ENCODE measurements at places on chromosomes 5 and 9.

DNA sequence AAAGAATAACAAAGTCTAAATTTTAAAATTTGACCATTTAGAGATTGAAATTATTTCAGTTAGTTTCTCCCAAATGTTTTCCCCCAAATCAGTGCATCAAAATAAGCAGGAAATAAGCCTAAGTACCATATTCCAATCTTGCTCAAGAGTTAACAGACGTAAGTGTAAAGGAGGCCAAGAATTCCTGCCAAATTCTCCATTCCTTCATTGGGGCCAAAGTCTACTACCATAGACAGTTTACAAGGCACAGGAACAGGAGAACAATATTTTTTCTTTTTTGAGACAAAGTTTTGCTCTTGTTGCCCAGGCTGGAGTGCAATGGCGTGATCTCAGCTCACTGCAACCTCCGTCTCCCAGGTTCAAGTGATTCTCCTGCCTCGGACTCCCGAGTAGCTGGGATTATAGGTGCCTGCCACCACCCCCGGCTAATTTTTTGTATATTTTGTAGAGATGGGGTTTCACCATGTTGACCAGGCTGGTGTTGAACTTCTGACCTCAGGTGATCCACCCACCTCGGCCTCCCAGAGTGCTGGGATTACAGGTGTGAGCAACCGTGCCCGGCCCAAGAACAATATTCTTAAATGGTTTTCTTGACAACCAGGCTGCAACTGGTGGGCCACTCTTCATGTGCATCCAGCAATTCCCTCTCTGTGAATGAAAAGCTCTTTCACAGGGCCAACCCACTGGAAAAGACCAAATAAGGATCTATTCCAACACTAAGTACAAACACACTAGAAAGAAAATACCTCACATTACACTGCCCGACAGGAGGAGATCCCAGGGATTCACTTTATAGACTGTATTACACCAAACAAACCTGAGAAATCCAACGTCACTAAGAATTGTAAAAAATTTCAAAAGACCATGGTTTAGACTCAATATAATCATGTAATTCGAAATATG lies 127.7 kb downstream of the MAPKAP1 start:
- DNase-seq = no peak

- no peak for DNase-seq
These were observed 192.7 kb downstream of the TENT4A start for GRCh38 chr5:6905883-6906282.

- no peak for DNase-seq
These were observed 432.1 kb upstream of the BRINP1 start for GRCh38 chr9:119801311-119801710.

DNA sequence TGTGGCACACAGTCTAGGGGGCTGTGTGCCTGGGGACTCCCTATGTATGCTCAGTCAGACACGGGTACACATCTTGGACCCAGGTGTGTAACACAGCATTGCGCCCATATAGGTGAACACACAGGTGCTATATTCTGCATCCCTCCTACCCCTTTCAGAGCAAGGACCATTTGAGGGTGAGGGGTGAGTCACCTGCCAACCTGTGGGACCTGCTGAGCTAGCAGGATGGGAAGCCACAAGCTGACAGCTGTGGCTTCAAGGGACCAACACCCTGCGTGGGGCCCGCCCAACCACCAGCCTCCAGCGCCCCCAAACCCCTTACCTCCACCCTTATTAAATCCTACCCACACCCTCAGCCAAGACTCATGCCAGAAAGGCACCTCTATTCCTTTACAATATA lies 14.6 kb upstream of the AQP7 start:
- DNase-seq = no peak

- peak; percentile 32 for DNase-seq
These were observed 279.8 kb upstream of the POU5F2 start for GRCh38 chr5:94021246-94021645.

- no peak for DNase-seq
These were observed 180.3 kb upstream of the ADRA1B start for GRCh38 chr5:159735749-159736660.

DNA sequence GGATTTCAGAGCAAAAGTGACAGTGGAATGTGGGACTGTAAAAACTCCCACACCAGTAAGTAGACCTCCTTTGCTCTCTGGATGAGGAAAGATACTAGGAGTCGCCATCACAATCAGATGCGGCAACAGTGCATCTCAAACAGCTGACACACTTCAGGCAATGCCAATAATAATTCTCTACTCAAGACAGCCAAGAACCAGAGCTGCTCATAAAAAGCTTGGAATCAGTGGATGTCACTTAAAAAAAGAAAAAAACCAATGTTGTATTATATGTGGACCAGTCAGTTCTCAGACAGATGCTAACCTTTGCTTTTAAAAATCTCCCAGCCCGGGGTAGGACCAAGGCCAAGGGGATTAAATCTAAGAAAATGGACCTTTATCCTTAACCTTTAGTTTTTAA lies 185.0 kb downstream of the GNA14 start:
- no peak for DNase-seq

GRCh38 chr5:36982146-36982545 lies 105.6 kb downstream of the NIPBL start:
- no peak for DNase-seq

- peak; percentile 85 for DNase-seq
These were observed 6.3 kb downstream of the IGIP start for GRCh38 chr5:140131967-140132409.
